Activated CD4-positive, CD25-positive, alpha-beta regulatory T cell treated with anti-CD3 and anti-CD28 coated beads, Interleukin-2, amount 50 U/mL, for 16 hours (primary cell): ENCODE measurements at places on chromosomes 2 and 18.

DNA sequence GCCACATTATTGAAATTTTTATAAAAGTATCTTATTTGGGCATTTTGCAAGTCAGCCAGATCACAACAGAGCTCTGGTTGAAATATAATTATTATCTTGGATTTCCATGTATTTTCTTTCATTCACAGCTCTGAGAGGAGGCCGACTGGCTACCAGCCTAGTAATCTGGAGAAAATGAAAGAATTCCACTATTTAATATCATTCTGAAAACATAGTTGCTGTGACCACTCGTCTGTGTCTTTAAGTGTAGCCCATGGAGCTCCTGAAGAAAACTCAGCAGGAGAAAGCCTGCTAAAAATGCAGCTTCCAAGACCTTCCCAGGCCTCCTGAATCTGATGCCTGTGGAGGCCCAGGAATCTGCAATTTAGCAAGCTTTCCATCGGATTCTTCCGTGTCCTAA, 114.7 kb downstream of the SH3BP4 start:
- DNase-seq: no peak

DNA sequence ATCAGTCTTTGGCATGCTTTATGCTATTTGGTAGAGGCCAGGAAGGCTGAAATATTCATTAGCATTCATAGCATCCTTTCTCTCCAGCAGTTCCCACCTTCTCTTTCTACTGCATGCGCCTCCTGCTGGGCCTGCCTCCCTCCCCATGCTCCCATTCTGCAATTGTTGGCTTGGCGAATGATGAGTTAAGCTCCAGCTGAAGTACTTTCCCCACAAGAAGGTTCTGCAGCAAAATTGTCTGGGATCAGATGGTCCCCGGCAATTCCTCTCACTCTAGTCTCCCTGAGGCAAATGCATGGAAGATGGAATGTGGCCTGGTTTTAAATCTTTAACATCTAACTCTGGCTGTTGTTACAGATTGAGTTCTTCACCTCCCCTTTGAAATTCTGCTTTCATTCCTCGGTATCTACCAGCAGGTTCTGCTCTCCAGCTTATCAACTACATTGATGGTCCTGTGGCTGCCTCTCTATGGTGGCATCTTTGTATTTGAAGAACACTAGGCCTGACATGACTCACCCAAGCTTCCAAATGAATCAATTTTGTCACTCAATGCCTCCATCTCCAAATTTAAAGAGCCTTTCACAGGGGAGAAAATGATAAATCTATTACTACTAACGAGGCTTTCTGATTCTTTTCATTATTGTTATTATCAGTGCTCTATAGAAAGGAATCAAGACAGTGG, 55.9 kb downstream of the KCTD18 start:
- DNase-seq: no peak

DNA sequence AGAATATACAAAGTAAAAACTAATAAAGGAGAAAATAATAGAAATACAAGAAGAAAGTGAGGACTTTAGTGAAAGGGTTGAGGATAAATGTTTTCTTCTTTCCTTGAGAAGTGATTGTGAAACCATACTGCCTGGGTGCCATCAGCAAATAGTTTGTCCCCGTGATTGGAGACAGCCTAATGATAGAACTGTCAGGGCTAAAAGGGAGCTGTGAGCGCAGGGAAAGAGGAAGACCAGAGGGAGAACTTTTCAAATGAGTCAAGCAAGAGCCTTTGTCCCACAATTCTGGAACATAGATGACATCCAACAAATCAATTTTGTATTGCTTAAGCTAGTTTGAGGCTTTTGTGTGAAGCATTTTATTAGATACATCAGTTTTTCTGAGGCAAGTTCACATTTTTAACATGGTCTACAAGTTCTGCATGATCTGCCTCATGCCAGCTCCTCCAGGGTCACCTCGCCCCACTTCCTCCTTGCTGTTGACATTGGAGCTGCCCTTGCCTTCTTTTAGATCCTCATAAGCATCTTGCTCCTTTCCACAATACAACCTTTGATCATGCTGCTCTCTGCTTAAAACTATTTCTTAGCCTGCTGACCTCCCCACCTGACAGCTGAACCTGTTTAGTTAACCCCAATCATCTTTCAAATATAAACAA, 213.4 kb upstream of the REG3G start:
- DNase-seq: no peak

DNA sequence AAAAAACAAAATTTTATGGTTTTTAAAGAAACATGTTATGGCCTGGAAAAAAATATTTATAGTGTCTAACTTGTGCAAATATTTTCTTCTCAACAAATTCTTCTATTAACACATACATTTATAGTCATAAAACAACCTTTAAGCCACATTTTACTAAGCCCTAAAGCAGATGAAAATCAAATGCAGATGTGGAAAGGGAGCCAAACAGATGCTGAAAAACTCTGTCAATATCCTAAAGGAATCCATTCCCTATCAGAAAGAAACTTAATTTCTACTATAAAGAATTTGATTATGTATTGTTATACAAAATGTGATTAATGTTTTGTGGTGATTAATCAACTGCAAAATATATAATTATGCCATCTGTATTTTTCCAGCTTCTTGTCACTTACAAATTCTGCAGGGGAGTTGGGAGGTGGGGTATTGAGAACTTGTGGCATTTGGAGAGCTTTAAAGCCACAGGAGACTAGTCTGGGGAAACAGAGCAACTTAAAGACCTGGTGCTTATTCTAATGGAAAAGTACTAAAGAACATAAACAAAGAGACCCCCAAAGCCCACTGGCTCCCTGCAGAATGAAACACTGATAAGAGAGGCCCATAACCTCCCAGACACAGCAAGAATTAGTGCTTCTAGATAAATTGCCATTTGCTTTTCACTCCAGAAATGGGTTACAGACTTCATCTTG, 1721.0 kb upstream of the PIK3C3 start:
- no peak for DNase-seq

GRCh38 chr2:1696472-1696871, 47.8 kb downstream of the PXDN start:
- no peak for DNase-seq

DNA sequence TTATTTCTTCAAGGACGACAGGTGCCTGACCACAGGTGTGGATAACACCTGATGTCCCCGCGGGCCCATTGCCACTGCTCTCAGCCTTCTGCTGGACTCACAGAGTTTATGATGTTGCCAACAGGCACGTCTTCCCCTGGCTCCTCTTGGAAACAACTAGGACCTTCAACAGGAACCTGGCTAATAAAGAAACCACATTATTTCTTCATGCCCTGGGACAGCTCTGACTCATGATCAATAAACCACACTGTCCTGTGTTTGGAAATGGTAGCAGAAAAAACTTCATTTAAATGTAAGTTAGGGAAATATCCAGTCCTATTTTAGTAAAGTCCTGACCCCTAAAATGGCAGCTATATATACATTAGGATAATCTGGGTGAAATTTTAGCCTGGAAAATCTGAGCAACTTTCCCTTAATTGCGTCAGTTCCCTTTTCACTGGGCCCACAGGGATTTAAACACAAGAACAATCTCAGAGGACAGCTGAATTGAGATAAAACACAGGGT, 158.9 kb downstream of the VAPA start:
- no peak for DNase-seq

DNA sequence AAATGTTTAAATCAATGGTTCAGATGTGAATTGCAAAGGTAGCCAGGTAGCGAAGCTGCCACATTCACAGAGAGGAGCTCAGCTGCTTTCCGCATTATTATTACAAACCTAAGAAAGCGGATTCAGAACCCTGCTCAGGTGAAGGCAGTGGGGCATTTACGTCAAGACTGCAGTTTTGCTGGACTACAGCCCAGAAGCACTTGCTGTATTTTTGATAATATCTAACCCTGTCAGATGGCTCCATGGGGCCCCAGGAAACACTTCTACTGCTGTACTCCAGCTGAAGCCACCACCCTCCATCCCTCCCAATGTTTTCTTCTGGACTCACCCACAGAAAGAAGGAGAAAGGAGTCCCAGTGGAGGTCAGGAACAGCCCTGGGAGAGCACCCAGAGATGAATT, 96.9 kb downstream of the TPO start:
- no peak for DNase-seq

- DNase-seq: no peak
Measured at GRCh38 chr2:68693951-68694350, 40.7 kb upstream of the ARHGAP25 start.

- DNase-seq: no peak
Measured at GRCh38 chr18:31591113-31591512, 564 bp upstream of the TTR start.

DNA sequence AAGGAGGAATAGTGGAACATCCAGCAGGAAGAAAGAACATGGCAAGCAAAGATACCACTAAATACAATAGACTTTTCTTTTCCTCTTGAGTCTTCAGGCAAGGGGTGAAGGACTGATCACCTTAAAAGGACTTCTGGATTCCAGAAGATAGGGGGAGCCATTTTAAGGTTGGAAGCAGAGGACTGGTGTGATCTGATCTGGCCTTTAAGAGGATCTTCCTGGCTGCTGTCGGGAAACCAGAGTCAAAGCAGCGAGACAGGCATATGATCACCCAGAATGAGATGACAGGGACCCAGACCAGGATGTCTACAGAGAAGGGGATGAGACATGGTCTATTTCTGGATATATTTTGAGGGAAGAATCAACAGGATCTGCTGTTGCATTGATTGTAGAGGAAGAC, 558.0 kb downstream of the STK39 start:
- no peak for DNase-seq

DNA sequence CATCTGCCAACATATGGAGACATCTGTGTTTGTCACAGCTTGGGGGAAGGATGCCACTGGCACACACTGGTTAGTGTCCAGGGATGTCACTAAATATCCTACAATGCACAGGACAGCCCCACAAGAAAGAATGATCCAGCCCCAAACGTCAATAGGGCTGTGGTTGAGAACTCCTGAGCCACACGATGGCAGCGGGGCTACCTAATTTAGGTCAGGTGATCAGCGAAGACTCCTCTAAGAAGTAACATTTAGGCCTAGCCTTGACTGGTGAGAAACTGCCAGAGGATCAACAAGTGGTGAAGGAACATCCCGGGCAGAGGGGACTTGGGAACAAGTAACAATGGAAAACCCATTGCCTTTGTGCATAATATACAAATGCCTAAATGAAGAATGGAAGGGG, 5.0 kb upstream of the TGIF1 start:
- no peak for DNase-seq

DNA sequence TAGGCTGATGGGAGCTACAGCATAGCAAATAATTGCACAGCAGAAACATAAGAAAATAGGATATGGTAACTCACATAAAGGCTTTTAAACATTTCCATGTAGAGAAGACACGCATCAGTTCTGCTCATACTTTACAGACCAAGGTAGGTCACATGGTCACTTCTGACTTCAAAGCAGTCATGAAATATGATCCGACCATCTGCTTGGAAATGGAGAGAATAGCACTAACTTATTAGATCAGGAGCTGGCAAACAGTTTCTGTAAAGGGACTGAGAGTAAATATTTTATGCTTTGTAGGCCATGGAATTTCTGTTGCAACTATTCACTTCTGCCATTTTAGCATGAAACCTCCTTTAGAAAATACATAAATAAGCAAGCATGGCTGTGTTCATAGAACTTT, 936.6 kb upstream of the FANCL start:
- DNase-seq: no peak
